Spleen (tissue), 13 donors: ENCODE measurements at places on chromosomes 3 and 15. TPM values are rescaled to one million over a fixed set of nuclear protein-coding genes. Genes with fewer than 3 reads are reported as not detected.

- no peak for DNase-seq
These were observed 263.9 kb upstream of the TGFBR2 start for GRCh38 chr3:30342318-30343060.

DNA sequence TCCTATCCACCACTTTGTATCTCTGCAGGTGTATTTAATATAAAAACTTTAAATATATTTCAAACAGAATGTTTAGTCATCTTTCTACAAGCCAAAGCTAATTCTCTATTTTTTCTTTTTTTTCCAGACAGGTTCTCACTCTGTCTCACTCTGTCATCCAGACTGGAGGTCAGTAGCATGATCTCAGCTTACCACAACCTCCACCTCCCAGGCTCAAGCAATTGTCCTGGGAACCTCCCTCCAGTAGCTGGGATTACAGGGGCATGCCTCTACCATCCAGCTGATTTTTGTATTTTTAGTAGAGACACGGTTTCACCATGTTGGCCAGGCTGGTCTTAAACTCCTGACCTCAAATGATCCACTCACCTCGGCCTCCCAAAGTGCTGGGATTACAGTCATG is 202.6 kb downstream of the VGLL3 start:
- DNase-seq, result no peak

DNA sequence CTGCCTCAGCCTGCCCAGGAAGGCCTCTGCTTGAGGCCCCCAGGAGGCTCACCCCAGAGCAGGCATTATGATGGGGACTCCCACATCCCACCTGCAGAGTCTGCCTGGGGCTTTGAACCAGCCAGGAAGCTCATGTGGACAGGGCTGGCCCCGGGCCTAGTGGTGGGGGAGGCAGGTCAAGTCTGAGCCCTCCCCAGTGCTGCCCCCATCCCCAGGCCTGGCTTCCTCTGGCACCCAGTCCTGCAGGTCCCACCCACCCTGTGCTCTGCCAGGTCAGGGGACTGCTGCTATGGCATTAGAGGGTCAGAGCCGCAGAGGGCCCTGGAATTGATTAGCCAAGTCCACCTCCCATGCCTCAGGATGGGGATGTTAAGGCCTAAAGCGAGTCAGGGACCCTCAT is 17.6 kb upstream of the VPS33B start:
- no peak for DNase-seq

Gene WDR6
- polyA plus RNA-seq, result 169 TPM

GRCh38 chr3:128805772-128806171 is 73.6 kb upstream of the ACAD9 start:
- no peak for DNase-seq

GRCh38 chr3:102297072-102297658 is 137.7 kb upstream of the ZPLD1 start:
- no peak for DNase-seq

Gene RAD51
- 0.72 TPM for polyA plus RNA-seq

Gene NPAP1
- polyA plus RNA-seq, result not detected

Gene CYP1A2
- polyA plus RNA-seq, result not detected

Gene HTR3E
- polyA plus RNA-seq, result not detected

DNA sequence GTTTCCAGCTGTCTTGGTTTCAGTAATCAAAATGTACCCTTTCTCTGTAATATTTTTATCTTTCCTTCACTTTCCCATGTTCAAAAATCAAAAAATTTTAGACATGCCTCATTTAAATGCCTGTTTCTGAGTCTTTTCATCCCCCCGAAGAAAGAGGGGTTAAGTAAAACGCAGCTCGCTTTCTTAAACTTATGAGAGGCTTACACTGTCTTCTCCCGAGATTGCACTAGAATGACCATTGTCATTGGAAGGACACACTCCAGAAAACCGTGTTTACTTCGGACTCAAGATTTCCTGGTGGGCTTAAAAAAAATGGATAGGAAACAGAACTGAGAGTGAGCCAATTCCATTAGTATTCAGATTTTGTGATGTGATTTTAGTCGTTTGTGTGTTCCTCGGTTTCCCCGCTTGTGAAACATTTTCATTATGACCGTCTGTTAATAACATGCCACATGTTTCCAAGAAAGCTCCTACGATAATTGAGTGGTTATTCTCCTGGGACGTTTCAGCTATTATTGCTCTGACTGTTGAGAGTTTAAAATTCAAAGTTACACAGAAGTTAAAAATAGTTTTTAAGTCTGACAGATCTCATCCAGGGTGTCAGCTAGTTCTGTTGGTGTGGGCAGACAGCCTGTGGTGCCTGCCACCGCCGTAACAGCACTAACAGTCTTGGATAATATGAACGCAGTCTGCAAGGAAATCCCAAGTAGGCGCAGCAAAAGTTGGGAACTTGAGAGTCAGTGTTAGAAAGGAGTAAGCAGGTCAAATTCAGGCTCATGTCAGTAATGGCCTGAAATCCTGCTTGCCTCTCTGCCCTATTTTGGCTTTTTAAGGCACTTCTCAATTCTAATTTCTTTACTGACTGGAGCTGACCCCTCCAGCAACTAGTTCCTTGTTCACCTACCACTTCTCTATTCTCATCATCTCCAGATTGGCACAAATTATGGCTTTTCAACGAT is 1.5 kb downstream of the CRYBG3 start:
- no peak for DNase-seq

GRCh38 chr3:2137651-2138050 is 39.0 kb downstream of the CNTN4 start:
- no peak for DNase-seq

Gene ACAA1
- 68.4 TPM for polyA plus RNA-seq

- no peak for DNase-seq
These were observed 239.5 kb downstream of the ZPLD1 start for GRCh38 chr3:102674284-102674683.

Gene TMPRSS7
- not detected for polyA plus RNA-seq

Gene P2RY13
- 7.1 TPM for polyA plus RNA-seq

GRCh38 chr3:117748131-117748530 is 1038.6 kb downstream of the TUSC7 start:
- no peak for DNase-seq

DNA sequence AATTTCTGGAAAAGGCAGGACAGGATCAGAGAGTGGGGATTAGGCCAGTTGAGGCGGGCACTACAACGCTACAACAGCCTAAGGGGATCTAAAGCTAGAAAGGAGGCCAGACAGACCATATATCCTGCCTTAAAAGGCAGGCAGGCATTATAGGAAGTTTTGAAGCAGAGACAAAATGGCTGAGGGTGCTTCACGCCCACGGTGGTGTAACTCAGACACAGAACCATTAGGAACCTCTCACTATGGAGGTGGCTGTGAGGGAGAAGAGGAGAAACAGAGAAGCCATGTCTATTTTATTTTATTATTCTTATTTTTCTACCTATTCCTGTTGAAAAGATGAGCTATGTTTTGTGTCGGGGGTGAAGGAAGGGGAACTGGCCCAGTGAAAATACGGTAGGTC is 2.1 kb upstream of the USP4 start:
- no peak for DNase-seq

Gene OCA2
- polyA plus RNA-seq, result 1.00 TPM

DNA sequence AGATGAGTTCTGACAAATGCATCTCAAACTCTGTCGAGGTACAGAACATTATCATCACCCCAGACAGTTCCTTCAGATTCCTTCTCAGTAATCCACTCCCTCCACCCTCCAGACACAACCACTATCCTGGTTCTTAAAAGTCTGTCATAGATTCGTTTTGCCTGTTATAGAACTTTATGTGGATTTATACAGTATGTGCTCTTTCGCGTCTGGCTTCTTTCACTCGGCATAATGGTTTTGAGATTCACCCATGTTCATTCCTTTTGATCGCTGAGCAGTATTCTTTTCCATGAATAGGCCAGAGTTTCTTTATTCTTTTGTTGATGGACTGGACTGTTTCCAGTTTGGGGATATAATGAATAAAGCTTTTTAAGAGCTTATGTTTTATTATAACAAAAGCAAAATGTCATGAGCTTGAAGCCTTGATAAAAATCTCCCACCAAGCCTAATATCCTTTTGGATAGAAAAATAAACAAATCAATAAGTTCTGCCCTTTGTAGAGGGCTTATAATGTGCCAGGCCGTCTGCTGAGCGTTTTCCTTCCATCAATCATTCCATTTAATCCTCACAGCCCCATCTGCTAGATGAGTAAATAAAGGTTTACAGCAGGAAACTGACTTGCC is 21.3 kb upstream of the RFTN1 start:
- DNase-seq, result no peak

- no peak for DNase-seq
These were observed 725 bp downstream of the SRP14 start for GRCh38 chr15:40038275-40038637.
